ENCODE measurements at places on chromosomes 12 and 14.

DNA sequence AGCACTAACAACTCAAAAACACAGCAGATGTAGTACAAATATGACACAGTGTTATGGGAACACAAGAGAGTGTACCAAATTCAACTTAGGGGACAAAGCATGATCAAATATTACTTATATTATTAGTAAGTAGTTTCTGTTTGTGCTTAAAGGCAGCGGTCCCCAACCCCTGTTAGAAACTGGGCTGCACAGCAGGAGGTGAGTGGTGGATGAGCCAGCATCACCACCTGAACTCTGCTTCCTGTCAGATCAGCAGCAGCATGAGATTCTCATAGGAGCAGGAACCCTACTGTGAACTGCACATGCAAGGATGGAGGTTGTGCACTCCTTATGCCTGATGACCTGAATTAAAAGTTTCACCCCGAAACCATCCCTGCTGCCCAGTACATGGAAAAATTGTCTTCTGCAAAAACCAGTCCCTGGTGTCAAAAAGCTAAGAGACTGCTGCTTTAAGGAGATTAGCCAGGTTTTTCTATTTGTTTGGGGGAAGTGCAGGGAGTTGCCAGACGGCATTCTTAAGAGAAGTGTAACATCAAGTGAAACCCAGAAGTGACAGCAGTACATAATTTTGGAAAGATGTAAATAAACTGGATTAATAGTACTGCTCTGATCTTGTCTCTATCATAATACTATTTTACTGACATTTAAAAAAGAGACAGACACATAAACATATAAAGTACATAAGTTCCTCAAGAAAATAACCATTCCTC is 26.7 kb downstream of the GTF2A1 start:
- DNase-seq, result no peak

DNA sequence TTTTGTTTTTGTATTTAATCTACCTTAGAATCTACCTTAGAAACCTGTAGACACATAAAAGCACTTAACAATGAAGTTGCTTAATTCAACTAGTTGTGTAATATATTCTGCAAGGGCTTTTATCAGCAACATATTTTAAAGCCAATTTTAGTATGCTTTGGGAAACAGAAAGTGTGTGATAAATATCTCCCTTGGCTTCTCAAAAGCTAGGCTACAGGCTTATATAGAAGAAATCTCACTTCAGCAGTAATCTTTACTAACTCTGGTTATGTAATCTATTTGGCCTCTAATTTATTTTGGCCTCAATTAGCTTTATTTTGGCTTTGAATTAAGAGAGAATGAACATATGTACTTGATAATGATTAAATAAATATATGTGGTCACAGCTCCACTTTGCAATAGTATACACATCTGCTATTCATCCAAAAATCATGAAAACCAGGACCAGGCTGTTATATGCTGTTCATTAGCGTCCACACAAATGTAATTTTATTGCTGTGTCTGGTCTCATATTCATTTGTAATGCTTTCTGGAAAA is 37.2 kb downstream of the LRP6 start:
- no peak for DNase-seq

DNA sequence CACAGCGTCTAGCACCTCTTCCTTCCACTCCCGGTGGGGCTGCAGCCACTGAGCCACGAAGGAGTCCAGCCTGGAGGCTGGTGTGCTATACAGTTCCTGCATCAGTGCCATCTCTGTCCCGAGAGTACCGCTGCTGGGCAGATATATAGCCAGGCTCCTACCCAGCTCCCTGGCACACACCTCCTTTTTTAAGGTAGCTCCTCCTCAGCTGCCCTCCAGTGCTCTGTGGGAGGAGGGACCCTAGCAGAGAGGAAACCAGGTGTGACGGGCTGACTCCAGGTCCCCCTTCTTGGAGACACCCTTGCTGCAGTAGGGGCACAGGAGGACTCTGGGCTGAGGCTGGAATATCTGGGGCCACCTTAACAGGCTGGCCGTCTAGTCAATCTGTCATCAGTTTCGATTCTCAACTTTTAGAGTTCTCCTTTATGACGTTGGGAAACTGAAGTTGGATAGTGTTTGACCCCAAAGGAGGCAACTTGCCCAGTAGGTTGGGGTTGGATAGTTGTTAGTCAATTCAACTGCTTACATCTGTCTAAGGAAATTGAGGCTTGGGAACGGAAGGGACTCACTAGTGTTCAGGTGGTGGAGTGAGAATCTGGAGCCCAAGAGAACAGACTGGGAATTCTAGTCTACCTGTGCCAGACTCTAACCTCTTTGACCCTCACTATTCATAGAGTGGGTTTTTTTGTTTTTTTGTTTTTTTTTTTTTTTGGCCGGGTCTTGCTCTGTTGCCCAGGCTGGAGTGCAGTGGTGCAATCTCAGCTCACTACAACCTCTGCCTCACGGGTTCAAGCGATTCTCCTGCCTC is at the start of gene OASL:
Gene OASL (minus strand): TSS at position 386 of the 808 bp plus-strand sequence. CDS start 275 bp downstream, at position 111.
- DNase-seq, result peak; percentile 52

DNA sequence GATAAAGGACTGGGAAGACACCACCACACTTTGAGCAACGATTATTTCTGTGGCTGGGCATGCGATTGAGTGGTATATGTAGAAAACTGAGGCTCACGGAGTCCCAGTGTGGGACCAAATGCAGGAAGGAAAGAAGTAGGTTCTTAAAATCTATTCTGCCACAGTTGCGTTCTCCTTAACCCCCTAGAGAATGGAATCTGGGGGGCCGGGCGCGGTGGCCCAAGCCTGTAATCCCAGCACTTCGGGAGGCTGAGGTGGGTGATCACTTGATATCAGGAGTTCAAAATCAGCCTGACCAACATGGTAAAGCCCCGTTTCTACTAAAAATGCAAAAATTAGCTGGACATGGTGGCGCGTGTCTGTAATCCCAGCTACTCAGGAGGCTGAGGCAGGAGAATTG is 29.9 kb upstream of the CORO1C start:
- no peak for DNase-seq

- DNase-seq, result peak; percentile 72
Measured at GRCh38 chr12:52156757-52157565, 34.9 kb downstream of the KRT80 start.

DNA sequence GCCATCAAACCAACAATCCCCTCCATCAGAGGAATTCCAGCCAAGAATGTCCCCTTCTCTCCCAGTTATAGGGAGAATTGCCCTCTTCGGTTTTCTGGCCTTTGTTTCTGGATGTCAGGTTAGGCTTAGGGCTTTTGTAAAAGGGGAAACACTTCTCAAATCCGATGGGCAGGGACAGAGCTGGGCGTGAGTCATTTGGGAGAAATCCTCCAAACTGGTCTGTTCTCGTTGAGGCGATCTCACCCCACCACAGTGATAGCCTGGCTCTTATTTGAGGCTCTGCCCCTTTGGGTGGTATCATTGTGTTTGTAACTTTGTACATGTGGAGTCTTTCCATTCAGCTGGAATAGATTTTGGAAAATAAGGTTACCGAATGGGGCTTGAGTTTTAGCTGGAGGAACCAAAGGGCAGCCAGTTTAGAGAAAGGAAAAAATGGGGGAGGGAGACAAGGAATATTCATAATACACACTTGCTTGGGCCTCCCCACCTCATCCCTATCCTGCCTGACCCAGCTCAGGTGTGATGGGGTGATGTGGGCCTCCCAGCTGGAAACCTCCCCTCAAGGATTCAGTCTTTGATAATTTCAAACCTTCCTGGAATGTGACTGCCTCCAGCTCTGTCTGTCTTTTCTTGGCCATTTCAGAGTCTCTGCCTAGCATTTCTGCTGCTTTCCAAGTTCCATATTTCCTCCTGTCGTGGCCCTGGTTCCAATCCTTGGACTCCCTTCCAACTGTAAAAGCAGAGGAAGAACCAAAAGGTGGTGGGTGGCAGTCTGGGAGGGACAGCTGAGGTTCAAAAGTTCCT is 7.5 kb downstream of the HOXC4 start:
- no peak for DNase-seq

DNA sequence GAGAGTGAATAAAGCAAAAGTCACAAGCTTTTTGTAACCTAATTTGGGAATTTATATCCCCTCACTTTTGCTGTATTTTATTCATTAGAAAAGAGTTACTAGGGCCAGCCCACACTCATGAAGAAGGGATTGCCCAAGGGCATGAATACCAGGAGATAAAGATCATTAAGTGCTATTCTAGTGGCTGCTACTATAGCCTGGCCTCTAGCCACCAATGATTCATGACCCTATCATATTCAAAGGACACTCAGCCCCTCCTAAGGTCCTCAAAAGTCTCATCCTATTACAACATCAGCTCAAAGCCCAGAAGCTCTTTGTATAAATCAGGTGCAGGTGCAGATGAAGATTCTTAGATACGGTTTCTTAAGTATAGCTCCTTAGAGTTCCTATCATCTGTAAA is 518.1 kb downstream of the TRHDE start:
- DNase-seq, result no peak

- no peak for DNase-seq
Measured at GRCh38 chr14:79833781-79834180, 377.5 kb downstream of the DIO2 start.

- DNase-seq, result no peak
Measured at GRCh38 chr12:27572486-27573255, 48.7 kb downstream of the PPFIBP1 start.

DNA sequence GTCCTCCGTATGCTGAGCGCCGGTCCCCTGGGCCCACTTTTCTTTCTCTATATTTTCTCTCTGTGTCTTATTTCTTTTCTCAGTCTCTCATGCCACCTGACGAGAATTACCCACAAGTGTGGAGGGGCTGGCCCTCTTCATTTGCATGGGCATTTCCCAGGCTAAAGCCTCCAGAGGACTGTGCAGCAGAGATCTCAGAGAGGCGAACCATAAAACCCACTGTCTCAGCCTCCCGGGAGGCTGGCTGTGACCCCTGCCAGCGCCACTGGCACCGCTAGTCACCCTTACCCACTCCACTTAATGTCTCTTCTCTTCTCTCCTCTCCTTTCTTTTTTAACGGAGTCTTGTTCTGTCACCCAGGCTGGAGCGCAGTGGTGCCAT is 7.1 kb upstream of the SERPINA9 start:
- no peak for DNase-seq

DNA sequence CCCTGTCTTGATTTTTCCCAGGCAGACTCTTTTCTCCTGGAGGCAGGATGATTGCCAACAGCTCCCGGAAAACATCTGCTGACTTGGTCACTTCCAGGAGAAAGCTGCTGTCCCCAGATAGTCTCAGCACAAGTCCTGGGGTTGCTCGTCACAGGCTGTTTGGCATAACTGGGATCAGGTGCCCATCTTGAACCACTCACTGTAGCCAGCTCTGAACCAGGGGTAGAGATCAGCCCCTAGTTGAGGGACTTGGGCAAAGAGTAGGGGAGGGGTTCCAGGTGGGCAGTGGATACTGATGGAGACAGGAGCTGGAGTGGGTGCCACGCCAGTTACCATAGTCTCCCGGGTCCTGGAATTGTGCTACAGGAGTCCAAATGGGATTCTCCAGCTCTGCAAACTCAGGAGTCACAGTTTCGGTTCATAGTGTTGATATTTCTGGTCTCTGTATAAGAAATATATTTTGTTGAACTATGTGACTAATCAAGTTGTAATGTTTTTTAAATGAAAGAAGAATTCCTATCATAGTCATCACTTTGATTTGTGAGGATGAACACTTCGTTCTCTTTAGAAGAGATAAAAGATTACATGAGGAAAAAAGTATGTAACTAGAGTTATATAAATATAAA is 1154.5 kb downstream of the AACS start:
- no peak for DNase-seq

GRCh38 chr14:74712499-74713394 is at the start of the genes AREL1 and FCF1:
AREL1 (minus strand) TSS chr14:74713080; CDS start chr14:74685615, 27,465 bp downstream.
FCF1 (plus strand) TSS chr14:74713144; CDS start chr14:74713198, 54 bp downstream.
- peak; percentile 62 for DNase-seq

- DNase-seq, result no peak
Measured at GRCh38 chr14:24828486-24828885, 194.5 kb upstream of the GZMB start.

GRCh38 chr12:54936736-54937135 is 47.8 kb downstream of the TESPA1 start:
- DNase-seq, result no peak

GRCh38 chr12:1216560-1216959 is 225.5 kb downstream of the ERC1 start:
- no peak for DNase-seq

GRCh38 chr12:132804426-132804861 is 24.2 kb downstream of the GOLGA3 start:
- DNase-seq, result no peak

- no peak for DNase-seq
Measured at GRCh38 chr14:63295231-63295685, 23.5 kb downstream of the GPHB5 start.

GRCh38 chr14:93953263-93953662 is 23.1 kb downstream of the ASB2 start:
- no peak for DNase-seq

- no peak for DNase-seq
Measured at GRCh38 chr12:40313928-40314327, 89.1 kb downstream of the LRRK2 start.

- DNase-seq, result no peak
Measured at GRCh38 chr12:112097641-112098040, 10.9 kb downstream of the NAA25 start.

DNA sequence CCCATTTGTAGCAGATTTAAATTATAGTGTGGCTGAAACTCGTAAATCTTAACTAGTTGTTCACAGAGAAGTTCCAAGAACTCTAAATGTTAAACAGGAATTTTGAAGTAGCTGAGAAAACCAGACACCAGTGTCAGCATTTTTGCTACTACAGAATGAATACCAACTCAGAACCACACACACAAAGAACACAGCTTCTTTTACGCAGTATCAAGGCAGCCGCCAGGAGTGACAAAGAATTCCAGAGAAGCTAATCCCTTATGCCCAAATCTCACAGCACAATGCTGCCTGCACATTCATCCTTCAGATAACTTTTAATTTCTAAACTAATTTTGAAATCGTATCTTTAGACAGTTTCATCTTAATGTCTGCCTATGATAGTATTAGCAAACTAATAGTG is 37.4 kb downstream of the SLC6A15 start:
- no peak for DNase-seq

- no peak for DNase-seq
Measured at GRCh38 chr14:59832653-59833294, 37.8 kb downstream of the RTN1 start.

- no peak for DNase-seq
Measured at GRCh38 chr12:56720731-56721151, 4.4 kb downstream of the NACA start.

GRCh38 chr12:132535019-132535418 is 45.1 kb downstream of the FBRSL1 start:
- no peak for DNase-seq

DNA sequence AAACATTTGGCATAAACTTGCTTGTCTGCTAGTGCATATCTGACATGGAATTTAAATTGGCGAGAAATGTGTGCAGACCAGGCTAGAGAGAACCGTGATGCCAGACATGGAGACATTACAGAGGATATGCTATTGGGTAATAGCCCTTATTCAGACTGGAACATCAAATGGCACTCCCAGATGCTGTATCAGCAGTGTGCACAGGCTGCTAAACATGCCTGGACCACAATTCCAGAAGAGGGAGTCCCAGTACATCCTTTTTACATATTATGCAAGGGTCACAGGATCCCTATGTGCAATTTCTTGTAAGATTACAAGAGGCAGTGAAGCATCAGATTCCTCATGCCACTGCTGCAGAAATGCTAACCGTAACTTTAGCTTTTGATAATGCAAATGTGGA is 354.5 kb upstream of the FOXG1 start:
- DNase-seq, result no peak
